ENCODE measurements at places on chromosomes 2 and 18.

DNA sequence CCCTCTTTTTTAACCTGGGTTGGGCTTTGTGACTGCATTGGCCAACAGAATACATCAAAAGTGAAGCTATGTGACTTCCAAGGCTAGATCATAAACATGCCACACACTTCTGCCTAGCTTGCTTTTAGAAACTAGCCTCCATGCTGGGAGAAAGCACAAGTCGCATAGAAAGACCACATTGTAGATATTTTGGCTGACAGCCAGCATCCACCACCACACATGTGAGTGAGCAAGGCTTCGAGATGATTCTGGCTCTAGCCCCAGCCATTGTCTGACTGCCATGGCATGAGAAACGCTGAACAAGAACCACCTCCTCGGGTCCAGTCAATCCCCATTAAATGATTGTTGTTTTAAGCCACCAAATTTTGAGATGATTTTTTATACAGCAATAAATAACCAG is 66.8 kb upstream of the STPG4 start:
- no peak for DNase-seq

DNA sequence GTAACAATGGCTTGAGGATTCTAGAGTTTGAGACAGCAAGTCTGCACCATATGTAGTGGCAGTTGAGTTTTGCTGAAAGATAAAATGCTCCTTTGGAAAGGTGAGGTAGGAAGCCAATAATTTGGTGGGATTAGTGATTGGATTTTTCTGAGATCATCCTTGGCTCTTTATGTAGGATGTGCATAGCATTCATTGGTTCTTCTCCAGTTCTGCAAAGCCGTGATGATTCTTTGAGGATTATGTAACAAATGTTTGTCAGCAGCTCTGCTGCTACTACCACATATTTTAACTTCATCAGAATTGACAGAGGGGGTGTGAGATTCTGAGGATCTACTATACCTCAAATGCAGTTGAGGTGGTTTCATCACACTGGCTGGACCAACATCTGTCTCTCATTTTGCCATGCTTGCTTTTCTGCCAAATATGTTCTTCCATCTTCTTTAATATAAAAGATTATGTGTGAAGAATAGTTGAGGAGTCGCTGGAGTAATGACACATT is 188.9 kb upstream of the RASGRP3 start:
- no peak for DNase-seq

DNA sequence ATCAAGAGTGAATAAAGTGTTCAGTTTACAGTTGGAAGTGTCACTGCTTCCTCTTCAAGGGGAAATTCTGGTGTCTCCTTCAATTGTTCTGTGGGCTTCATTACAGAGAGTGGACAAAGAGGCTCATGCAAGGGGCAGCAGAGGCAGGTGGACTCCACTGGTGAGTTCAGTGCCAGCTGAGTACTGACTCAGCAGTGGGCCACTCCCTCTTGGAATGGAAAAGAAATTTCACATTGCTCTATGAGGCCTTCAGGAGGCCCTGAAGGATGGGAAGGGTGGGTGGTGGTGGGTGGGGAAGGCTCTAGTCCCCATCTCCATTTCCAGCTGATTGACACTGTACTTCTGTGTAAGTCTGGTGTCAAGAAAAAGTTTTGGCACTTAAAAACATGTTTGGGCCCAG is 66.4 kb downstream of the PRELID3A start:
- DNase-seq: no peak

DNA sequence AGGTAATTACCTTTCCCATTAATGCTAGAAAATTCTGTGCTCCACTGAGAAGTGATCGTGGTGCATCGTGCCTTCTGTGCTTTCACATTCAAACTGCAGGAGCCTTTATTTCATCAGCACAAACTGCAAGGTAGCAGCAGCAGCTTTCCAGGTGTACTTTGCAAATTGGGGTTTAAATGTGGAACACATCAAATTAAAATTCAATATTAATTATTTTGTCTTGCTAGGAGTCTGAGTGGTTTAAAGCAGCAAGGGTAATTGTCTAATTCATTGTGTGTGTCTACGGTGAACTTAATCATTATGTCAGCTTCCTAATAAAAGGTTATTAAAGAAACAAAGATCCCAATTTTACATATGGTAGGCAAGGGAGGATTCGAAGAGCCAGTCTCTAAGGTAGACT is 180.8 kb upstream of the ATP5MC3 start:
- no peak for DNase-seq

DNA sequence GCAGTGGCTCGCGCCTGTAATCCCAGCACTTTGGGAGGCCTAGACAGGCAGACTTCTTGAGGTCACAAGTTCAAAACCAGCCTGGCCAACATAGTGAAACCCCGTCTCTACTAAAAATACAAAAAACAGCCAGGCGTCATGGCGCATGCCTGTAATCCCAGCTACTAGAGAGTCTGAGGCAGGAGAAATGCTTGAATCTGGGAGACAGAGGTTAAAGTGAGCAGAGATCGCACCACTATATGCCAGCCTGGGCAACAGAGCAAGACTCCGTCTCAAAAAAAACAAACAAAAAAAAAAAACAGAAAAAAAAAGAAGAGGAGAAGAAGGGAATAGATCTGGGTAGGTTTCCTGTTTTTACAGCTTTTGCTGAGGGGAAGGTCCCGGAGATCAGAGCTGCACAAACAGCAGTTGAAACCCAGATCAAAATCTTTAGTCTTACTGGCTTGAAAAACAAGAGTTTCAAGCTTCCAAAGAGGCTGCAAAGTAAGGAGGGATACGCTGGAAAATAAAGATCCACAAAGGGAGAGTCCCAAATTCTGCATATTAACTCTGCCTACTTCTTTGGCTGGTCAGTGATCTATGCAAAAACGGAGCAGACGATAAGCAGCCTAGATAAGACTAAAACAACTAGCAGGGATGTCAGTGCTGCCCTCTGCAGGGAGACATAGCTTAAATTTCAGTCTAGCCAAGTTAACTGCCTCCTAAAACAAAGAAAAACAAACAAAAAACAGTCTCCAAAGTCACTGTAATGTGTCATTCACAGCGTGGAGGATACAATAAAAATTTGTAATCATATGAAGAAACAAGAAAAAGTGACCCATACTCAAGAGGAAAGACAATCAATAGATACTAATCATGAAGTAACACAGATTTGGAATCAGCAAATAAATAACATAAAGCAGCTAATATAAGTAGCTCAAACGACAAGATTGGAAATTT is 74.1 kb downstream of the TLK1 start:
- DNase-seq: no peak

Data from T1000 (cell line).